Left kidney (tissue), 8 donors: ENCODE measurements at places on chromosomes 7 and 10. TPM values are rescaled to one million over a fixed set of nuclear protein-coding genes. Genes with fewer than 3 reads are reported as not detected.

DNA sequence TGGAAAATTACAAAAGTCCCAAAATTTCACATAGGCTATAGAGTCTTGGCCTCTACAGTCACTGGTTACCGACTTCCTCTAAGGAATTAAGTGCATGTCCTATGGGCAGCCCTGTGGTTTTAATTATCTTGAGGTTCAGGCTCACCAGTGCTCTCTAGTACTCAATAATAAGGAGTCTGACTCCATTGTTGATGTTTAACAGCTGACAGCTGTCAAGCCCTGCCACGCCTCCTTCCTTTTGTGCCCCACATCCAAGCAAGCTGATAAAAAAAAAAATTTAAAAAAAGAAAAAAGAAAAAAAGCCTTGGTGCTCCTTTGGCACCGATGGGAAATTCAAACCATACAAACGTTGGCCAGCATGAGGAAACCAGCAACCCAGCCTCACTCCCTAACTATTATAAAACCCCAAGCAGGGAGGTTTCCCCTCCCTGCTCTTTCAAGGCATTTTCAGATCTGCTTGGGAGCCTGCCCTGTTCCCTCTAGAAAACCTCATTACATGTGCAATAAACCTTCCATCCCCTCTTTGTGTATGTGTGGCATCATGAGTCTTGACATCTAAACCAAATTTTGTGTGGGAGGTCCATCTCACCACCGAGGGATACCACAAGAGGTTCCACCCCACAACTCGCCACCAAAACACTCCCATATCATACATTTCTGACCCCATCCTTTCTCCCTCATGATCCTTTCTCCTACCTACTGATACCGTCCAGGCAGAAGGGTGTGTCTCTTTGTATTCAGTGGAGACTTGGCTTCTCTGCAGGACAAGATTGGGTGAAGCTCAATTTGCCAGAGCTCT is 70.9 kb upstream of the CCDC71L start:
- DNase-seq = no peak

GRCh38 chr7:2523461-2523936 is 3.9 kb downstream of the LFNG start:
- DNase-seq = no peak

The UTF1 gene
- not detected for polyA plus RNA-seq

The SORCS1 gene
- polyA plus RNA-seq = 18.3 TPM

DNA sequence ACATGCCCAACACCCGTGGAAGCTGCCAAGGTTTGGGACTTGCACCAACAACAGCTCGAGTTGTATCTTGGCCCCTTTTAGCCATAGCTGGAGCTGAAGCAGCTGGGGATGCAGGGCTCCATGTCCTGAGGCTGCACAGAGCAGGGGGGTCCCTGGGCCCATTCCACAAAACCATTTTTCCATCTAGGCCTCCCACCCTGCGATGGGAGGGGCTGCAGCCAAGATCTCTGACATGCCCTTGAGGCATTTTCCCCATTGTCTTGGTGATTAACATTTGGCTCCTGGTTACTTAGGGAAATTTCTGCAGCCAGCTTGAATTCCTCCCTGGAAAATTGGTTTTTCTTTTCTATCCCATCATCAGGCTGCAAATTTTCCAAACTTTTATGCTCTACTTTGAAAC is 637.8 kb upstream of the VSTM2A start:
- no peak for DNase-seq

DNA sequence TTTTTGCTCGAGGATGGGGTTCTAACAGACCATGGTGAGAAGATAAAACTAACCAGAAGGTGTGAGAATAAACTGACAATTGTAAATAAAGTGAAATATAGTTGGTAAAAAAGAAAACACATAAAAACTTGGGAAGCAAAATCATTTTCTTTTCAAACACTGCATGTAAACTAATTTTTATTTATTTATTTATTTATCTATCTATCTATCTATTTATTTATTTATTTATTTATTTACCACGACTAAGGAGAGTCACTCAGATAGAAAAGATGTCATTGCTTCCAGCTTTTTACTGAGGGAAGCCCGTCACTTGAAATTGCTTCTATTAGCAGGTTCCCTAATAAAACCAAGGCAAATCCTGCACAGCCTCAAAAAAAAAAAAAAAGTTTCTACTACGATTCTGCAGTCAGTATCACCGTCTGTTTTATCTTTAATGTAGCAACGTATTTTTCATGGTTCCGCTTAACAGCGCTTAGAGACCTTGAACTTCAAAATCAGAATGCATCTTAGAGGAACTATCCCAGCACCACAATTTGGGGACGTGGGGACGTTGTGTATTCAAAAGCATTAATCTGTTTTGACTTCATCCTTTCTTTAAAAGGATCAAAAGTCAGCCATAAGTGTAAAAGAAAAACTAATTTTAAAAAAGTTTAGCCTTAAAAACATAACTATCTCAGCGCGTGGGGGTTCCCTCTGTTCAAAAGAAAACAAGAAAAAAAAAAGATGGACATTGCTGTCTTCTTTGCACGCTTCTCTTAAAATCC is 33.3 kb upstream of the EBLN1 start:
- peak; percentile 51 for DNase-seq

The NUTM2D gene
- polyA plus RNA-seq = 12.7 TPM

- peak; percentile 59 for DNase-seq
These were observed 89.6 kb downstream of the CABCOCO1 start for GRCh38 chr10:61752111-61753011.

DNA sequence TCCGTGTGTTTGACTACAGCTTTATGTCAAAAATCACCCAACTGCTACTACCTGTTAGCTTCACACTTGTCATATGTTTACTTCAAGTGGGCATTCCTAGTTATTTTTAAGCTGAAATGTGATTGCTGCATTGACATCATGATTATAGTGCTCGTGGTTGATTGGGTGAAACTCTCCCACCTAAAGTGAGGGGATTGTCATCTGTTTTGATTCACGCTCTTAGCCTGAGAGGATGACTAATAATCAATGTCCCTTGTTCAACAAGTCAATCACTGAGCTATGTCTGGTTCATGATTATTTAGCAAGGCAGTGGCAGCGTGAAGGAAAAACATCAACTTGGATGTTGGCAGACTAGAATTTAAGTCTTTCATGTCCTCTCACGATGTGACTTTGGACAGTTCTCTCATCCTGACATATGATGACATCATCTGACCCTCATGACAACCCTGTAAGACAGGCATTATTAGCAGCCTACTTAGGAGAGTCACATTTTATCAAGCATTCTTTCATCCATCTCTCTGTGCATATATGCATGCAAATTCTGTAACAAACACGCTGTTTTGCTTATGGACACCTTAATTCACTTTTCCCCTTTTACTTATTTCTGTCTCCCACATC is 352.6 kb upstream of the ZMIZ1 start:
- DNase-seq = no peak

- no peak for DNase-seq
These were observed 184.3 kb downstream of the ADRA2A start for GRCh38 chr10:111261081-111261615.

DNA sequence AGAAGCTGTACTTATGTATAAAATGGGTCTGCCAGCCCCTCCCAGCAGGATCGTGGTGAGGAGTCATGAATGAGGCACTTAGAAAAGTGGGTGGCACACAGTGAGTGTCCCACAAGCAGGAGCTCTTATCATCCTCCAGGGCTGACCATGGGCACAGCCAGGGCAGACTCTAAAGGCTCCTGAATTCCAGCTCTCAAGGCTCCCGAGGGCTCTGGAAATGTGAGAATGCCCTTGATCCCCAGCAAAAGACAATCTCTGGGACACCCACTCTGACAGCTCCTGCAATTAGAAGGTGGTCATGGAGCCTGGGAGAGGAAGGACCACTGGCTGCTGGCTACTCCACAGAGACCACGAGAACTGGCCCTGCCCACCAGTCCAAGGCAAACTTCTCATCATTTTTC is 1.6 kb downstream of the VSTM4 start:
- DNase-seq = no peak

DNA sequence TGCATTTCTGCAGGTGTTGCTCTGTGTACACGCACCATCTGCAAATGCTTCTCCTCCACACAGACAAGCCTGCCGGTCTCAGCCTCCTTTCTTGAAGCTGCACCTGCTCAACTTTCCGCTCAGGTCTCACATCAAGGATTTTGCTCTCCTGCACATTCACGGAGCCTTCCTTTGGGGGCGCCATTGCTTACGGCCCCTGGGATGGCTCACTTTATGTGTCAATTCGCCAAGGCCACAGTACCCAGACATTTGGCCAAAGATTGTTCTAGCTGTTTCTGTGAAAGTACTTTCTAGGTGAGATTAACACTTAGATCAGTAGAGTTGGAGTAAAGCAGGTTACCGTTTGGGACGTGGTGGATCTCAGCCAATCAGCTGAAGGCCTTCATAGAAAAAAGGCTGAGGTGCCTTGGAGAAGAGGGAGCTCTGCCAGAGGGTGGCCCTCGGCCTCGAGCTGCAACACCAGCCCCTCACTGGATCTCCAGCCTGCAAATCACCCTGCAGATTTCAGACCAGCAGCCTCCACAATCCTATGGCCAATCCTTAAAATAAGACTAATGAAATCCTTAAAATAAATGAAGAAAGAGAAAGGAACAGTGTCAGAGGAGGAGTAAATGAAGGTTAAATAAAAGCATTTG is 39.9 kb upstream of the PPP2R2D start:
- no peak for DNase-seq

The CYP2C18 gene
- polyA plus RNA-seq = 0.47 TPM

DNA sequence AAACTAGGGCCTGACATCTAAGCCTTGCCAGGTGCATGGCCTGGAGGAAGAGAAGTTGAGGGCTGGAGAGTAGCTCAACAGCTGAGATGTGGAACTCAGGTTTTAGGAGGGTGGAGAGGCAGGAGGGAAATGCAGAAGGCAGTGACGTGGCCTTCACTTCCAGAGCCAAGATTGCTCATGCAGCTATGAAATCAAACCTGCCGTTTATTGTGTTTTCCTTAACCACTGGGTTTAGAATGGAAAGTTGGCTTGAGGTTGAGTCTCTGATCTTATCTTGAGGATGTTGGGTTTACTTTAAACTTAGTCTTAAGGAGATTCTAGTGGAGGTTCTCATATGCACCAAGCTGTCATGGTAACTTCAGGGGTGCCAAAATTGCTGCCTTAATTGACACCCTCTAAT is 178.6 kb downstream of the SORCS3 start:
- no peak for DNase-seq

The GSTO1 gene
- polyA plus RNA-seq = 87.5 TPM

DNA sequence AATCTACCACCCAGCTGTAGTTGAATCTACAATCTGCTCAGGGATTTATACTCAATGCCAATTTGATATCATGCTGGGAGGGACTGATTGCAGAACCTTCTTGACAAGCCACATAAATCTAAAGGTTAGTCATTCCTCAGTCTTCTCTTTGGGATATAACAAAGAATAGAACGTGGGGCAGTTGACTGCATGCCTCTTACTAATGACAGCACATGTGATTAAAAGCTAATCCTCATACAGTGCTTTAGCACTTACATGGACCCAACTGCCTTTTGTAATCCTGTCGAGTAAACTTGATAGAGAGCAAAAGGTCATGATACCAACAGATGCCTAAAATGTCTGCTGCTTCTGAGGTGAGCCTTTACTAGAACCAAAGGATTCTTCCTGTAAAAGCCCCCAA is 12.3 kb downstream of the KLHL7 start:
- no peak for DNase-seq

The SLC13A4 gene
- polyA plus RNA-seq = 6.2 TPM

The DENND2A gene
- 35.5 TPM for polyA plus RNA-seq

DNA sequence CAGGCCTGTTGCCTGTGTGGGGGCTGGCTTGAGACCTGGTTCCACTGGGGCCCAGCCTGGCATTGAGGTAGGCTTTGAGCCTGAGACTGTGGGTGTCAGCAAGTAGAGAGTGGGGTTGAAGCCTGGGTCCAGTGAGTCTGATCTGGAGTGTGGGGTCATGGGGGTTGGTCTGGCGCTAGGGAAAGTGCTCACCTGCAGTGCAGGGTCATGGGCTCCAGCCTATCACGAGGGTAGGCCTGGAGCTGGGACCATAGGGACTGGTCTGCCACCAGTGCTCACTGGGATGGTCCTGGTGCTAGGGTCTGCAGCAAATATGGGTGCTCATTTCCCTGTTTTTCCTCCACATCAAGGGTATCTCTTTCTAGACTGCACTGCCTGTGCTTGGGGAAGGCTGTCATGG is 95.4 kb upstream of the KLF14 start:
- no peak for DNase-seq

- no peak for DNase-seq
These were observed 193.1 kb upstream of the IMMP2L start for GRCh38 chr7:111755383-111755782.

The OR9A2 gene
- not detected for polyA plus RNA-seq

DNA sequence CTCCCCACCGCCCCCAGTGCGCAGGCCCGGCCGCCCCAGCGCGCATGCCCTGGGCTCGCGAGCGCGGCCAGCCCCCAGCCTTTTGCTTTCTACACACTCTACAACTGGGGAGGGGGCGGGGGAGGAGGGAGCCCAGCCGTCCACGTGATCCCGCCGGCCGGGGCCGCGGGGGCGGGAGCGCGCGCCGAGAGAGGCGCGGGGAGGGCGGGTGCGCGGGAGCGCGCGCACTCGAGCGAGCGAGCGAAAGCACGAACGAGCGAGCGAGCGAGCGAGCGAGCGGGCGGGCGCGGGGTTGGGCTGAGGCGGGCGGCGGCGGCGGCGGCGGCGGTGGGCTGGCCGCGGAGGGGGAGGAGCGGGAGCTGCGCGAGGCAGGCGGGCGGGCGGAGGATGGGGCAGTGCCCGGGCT is at the start of gene AUTS2:
AUTS2 (plus strand) TSS at position 395 of the 406 bp plus-strand sequence. CDS start 1,179 bp downstream, outside the sequence.
- DNase-seq = peak; percentile 97

DNA sequence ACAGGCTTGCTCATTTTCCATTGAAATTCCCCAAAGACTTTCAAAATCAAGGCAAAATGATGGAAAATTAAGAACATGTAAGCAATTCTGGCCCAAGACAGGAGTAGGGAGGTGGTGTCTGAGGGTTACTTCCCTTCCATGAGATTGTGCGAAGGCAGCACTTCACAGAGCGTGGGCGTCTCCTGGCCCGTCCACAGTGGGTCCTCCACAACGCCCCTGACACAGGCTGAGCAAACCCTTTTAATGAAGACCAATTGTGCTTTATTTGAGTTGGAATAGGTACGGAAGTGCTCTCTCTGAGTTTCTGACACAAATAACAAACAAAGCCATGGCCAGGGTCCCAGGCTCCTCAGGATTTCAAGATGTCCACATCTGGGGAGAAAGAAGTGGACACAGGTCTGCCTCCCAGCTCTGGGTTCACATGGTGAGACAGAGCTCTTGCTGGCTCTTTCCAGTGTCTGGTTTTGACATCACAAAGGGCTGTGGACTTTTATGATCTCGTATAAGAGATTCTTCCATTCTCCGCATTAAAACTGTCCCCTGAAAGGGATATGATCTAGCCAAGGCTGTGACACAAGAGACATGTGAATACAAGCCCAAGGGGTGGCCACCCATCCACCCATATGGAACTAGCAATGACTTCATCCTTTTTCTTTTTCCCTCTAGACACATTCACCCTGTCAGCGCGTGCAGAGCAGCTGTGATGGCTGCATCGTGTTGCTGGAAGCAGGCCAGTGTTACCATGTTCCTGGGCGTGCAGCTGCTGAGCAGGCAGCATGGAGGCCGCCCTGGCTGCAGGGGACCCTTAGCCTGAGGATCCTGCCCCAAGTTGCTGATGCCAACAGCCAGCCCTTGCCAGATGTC is 145.6 kb downstream of the ADAM12 start:
- peak; percentile 47 for DNase-seq

- DNase-seq = peak; percentile 67
These were observed at the start of gene TFPI2 for GRCh38 chr7:93890464-93891068. Gene TFPI2, minus strand, starts transcription at chr7:93890753. Its CDS starts 75 bp downstream, at chr7:93890678.

GRCh38 chr10:95544783-95545500 is 16.2 kb downstream of the SORBS1 start:
- DNase-seq = no peak

The GNG11 gene
- polyA plus RNA-seq = 38.1 TPM

The PRPF18 gene
- polyA plus RNA-seq = 28.3 TPM

- DNase-seq = no peak
These were observed 116.2 kb downstream of the GLCCI1 start for GRCh38 chr7:8084836-8085235.
